ENCODE measurements at places on chromosomes 1 and 21.

DNA sequence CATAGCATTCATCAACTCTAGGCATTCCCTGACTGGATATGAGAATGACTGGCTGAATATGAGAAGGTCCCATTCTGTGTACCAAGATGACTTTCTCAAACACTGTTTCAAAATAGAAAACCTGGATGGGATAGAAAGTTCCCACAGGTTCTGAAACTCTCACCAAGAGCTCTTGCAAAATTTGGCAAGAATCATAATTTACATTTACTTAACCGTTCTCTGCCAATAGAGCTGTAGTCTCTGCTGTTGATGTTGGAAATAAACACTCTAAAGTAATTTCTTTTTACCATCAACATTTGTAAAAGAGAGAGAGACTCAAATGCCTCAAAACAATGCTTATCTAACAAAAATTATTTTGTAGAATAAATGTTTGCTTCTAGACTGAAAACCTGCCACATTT lies 221.1 kb downstream of the LMO4 start:
- no peak for DNase-seq

DNA sequence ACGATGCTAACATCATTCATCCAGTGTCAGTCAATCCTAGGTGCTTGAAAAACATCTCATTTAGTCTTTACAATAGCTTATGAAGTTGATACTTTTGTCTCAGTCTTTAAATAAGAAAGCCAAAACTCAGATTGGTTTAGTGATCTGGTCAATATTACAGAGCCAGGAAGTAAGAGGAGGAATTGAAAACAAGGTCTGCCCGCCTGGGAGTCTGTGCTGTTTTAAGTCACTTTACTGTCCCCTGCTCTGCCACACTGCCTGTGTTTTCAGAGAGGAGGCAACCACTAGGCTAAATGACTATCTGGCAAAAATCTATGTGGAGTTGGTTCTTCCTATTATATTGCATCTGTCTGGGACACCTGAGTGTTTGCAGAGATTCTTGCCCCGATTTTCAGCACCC lies 62.3 kb downstream of the ST6GALNAC3 start:
- DNase-seq = no peak

GRCh38 chr1:154772056-154772455 lies 98.0 kb downstream of the KCNN3 start:
- no peak for DNase-seq

GRCh38 chr1:17665950-17666720 lies 89.0 kb upstream of the ACTL8 start:
- DNase-seq = no peak

GRCh38 chr1:150080784-150081183 lies 13.2 kb downstream of the VPS45 start:
- no peak for DNase-seq

DNA sequence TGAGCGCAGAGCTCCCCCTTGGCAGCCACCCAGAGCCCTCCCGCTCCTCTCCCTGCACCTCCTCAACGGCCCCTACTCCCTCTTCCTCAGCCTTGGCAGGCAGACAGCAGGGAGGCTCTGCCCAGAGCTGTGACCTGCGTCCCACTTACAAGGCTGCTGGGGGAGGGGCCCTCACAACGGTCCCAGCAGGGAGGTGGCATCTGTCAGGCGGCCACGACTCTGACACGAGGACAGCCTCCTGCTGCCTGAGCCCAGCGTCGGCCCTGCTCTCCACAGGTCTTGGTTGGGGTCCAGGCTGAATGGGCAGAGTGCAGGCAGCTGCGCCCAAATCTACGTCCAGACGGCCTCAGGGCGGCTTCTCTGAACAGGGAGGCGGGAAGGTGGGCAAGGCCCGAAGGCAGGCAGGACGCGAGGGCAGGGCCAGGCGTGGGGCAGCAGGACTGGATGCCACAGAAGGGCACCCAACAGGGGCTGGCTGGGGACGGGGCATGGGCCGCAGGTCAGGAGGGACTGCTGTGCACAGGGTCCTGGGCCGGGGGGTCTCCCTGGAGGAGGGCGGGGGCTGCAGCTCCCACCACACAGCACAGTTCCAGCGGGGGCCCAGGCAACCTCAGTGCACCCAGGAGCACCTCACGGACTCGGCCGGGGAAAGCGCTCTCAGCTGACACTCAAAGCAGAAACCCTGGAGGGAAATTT lies 7.5 kb downstream of the SLC19A1 start:
- no peak for DNase-seq

- DNase-seq = no peak
Observed at GRCh38 chr21:30718239-30718909, at the start of gene KRTAP21-3. TSS of gene KRTAP21-3 (minus strand) at chr21:30718777. CDS start at chr21:30718759, 18 bp downstream.

DNA sequence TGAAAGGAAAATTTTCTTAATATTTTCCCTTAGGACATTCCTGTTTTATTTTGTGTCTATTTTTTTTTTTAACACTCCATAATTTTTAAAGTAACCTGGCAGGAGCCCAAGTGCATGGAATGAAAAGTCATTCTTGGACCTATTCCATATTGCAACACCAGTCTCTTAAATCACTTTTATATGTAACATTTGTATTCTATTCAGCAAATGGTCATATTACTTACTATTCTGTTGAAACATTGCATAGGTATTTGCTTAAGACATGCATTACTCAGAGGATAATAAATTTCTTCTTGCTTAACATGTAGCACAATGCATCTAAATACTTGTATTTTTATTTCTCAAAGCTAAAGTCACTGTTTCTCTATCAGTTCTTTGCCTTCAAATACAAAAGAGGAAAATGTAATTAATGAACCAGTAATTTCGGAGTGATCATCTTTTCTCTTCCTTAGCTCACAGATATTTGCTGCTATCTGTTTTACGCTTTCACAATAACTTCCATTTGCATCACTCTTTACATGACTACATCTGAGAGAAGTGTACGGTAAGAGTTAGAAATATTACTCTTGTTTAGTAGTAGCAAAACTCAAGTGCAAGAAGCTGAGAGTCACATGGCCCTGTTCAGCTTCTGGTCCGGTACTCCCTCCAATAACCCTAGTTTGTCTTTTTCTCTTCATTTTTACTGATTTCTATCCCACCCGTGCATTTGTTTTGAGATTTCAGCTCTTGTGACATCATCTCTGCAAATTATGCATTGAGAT lies 394.8 kb downstream of the USP25 start:
- DNase-seq = no peak

DNA sequence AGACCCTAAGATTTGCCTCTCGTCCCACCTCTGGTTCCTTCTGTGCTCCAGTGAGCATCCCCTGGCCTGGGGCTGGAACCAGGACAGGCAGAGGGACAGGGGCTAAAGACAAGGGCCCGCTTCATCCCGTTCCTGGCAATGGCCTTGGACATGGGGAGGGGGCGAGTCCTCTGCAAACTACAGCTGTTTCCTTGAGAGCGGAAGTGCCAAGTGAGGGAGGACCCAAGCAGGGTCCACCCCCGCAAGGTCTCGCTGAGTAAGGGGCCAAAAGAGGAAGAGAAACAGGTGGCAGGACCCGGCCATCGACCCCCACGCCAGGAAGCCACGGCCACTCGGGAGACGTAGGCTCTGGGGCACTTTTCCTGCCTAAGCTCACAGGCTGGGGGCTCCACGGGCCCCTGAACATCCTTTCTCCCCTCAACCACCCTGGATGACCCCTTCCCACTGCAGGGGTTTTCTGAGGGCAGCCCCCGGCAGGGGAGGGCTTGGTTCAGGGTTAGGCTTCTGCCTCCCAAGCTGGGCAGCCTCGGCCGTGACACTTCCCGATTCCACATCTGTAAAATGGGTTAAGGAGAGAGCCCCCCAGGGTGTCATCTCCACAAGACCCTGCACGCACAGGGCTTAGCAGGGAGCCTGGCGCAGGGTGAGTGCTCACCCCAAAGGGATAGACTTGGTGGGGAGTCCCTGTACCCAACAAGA lies 17.9 kb upstream of the PLEKHG5 start:
- no peak for DNase-seq

GRCh38 chr1:178310685-178311105 lies 186.1 kb downstream of the CLEC20A start:
- DNase-seq = no peak

DNA sequence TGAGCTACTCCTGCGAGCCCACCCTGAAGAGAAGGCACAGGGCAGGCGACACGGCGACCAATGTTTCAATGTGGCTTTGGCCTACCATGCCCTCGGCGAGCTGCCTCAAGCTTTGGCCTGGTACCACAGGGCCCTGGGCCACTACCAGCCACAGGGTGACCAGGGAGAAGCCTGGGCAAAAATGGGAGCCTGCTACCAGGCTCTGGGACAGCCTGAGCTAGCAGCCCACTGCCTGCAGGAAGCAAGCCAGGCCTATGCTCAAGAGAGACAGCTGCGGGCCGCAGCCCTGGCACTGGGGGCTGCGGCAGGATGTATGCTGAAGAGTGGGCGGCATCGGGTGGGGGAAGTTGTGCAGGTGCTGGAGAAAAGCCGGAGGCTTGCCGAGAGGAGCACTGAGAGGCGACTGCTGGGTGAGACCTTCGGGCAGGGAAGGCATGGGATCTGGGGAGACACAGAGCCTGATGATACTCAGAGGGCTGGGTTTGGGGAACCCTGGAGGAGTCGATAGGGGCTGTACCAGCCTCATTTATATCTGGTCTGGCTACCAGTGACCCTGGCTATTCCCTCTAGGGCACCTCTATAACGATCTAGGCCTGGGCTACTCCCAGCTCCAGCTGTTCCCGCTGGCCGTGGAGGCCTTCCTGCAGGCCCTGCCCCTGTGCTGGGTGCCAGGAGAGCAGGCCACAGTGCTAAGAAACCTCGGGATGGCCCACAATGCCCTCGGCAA lies 2.3 kb downstream of the TTC24 start:
- no peak for DNase-seq

- no peak for DNase-seq
Observed at GRCh38 chr1:159921251-159921650, 4.1 kb downstream of the TAGLN2 start.

DNA sequence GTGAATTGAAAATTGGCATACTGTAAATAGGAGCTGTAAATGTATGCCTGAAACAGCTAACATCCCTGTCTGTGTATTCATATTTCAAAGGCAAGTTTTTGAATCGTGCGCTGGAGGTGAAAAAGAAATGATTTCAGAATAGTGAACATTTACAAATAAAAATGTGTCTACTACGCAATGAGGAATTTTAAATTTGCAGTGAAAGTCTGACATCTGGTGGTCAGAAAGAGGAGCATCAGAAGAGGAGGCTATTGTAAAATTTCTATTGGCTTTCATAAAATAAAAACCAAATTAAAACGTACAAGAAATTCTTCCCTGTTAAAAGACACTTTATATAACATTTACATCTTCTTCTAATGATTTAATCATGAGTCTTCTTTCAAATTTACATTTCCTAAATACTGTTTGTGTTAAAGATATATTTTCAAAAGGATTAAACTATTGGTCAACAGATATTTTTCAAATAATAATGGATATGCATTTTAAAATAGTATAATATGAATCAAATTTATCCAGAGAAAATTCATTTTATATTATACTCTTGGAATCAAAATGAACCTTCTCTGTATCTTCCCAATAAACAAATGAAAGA lies 113.7 kb upstream of the RRP15 start:
- DNase-seq = no peak

DNA sequence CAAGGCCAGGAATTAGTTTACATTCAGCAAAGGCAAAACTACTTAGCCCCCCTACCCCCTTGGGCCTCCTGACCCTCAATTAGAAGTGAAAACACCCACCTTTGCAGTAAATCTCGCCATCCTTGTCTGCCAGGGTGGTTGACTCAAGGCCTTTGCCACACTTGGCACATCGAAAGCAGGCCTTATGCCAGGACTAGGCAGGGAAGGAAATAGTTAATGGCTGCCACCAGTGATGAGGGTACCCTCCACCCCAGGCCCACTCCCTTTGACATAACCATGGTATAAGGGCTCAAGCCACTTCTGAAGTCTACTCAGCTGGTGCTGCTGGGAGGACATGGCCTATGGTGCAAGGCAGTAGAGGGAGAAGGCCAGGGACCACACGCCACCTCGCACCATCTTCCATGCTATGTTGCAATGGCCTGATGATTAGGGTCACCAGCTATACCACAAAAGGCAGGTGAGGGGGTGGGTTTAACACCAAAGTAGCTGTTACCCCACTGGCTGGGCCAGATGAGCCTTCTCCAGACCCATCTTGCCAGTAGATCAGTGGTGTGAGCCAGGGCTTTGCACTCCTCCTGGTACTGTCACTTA lies 16.3 kb upstream of the PHLDA3 start:
- no peak for DNase-seq

DNA sequence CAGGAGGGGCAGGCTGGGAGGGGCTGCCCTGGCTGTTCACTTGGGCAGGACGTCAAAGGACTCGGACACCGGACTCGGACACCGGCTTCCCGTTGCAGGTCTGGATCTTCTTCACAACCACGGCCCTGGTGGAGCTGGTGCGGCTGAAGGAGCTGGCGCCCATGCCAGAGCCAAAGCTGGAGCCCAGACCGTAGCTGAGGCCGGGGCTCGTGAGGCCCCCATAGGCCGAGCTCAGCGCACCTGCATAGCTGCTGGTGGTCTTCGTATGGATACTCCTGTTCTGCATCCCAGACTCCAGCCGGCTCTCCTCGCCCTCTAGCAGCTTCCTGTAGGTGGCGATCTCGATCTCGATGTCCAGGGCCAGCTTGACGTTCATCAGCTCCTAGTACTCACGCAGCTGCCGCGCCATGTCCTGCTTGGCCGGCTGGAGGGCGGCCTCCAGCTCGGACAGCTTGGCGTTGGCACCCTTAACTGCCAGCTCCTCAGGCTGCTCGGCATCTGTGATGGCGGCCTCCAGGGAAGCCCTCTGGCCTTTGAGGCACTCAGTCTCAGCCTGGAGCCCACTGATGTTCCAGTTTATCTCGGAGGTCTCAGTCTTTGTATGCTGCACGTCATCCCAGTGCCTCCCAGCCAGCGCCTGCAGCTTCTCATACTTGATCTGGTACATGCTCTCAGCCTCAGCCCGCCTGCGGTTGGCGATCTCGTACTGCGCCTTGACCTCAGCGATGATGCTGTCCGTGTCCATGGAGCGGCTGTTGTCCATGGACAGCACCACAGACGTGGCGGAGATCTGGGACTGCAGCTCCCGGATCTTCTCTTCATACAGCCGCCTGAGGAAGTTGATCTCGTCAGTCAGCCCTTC lies 15.1 kb upstream of the KLF17 start:
- DNase-seq = no peak

- no peak for DNase-seq
Observed at GRCh38 chr21:46347791-46348381, 23.9 kb downstream of the PCNT start.

DNA sequence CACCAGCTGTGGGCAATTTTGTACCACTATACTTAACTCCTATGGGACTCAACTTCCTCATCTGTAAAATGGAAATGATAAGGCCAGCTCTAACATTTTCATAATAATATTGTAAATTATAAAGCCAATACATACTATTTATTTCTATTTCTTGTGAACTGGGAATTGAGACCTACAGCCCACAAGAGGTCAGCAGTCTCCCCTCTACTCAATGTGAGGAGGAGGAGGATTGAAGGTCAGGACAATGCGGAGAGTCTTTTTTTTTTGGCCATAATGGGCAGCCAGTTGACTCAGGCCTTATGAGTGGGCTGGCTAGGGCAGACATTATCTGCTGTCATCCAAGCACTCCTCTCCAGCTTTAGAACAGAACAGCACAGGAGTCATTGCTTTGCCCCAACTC lies 90.5 kb downstream of the NUF2 start:
- no peak for DNase-seq

- DNase-seq = no peak
Observed at GRCh38 chr1:22362626-22363402, 88.8 kb upstream of the ZBTB40 start.
